ENCODE measurements at places on chromosomes 1 and 21.

DNA sequence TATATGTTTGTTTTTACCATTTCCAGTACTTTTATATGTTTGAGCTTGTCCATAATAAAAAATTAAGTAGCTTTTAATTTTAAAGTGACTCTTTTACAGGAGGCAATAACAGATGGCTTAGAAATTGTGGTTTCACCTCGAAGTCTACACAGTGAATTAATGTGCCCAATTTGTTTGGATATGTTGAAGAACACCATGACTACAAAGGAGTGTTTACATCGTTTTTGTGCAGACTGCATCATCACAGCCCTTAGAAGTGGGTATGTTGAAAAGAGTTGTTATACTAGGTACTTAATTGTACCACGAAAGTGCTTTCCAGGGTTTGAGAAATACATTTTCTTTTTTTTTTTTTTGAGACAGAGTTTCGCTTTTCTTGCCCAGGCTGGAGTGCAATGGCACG is 46.1 kb downstream of the RNF2 start:
- DNase-seq: no peak

GRCh38 chr1:50505427-50505826 is 82.2 kb upstream of the DMRTA2 start:
- no peak for DNase-seq

DNA sequence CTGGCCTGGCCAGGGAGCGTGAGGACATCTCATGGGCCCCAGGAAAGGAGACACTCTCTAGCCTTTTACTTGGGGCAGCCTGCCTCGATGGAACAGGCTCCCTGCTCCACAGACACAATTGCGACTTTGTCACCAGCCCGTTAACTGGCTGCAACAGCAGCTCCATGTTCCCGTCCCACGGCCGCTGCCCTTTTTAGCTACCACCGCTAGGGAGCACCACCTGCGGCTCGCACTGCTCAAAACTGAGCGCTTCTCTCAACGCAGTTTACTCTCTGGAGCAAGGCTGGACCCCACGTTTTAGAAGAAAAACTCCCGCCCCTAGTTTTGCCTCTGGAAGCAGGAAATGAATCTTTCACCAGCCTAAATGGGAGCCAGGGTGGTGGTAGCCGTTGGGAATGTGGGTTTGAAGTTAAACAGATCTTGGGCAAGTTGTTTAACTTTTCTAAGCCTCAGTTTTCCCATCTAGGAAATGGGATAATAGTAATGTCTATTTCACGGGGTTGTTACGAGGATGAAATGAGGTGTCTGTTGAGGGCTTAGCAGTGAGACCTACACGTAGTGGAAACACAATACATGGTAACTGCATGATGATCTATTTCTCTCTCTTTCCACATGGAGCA is 3.5 kb upstream of the LRRC38 start:
- DNase-seq: no peak

DNA sequence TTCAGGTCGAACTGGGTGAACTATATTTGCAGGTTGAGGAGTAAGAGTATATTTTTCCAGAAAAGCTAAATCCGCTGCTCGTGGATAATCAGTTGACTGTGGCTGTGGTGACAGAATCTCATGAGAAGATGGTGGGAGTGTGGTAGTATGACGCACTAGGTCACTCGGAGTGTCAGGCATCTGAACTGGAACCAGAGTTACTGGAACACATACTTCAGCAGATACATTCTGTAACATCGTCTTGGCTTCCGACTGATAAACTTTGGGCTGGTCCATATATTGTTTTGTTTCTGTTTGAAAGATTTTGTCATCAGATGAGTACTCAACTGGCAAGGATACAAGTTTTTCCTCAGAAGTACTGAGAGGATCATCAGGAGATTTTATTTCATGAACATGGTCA is 13.0 kb upstream of the ASPM start:
- no peak for DNase-seq

GRCh38 chr1:202259705-202260104 is 66.1 kb downstream of the LGR6 start:
- DNase-seq: no peak

DNA sequence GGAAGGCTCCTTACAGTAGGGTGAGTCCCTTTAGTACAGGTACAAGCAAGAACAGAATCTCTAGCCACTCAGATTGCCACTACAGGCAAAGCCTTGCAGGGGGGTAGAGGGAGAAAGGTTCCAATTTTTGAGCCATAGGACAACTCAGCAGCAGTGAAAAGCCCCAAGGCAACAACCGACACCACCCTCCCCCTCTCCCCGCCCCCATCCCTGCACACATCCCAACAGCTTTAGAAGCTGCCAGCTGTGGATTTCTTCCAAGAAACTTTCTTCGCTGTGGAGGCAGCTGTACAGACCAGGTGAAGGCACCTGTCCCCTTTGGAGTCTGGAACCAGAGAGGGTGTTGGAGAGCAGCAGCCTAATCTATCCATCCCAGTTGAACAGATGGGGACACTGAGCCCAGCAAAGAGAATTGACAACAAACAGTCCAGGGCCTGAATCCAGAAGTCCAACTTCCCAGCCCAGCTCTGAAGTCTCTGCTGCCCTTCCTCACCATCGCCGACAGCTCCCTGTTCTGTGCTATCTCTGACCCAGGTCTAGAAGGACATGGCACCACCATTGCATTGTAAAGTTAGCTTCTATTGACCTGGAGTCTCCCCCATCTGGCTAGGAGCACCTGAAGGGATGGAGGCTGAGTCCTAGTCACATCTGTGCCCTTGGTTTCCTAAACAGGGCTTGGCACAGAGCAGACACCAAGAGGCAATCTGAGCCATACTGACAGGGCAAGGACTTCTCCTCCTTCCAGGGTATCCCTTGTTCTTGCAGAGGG is 2.2 kb downstream of the TENT5B start:
- no peak for DNase-seq

GRCh38 chr1:212981025-212981495 is 30.7 kb downstream of the VASH2 start:
- no peak for DNase-seq

DNA sequence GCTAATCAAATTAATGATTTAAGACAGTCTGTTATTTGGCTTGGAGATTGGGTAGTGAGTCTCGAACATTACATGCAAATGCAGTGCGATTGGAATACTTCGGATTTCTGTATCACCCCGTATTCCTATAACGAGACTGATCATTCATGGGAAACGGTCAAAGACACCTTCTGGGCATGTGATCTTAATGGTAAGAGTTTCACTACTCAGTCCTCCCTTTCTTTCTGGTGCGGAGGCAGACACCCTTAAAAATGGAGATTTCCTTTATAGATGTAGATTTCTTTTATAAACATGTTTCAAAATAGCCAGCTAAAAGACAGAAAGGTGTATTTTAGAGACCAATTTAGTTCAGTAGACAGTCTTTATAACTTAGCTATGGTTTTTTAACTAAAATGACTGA is 74.4 kb downstream of the HS2ST1 start:
- no peak for DNase-seq

GRCh38 chr1:219958875-219959417 is 30.6 kb upstream of the SLC30A10 start:
- no peak for DNase-seq

- DNase-seq: no peak
Observed at GRCh38 chr1:175620376-175620775, 123.0 kb downstream of the TNR start.
